ENCODE measurements at places on chromosomes 2 and 18.
A peak's percentile ranks its signal among the peaks of the same experiment; 100 is the strongest.

DNA sequence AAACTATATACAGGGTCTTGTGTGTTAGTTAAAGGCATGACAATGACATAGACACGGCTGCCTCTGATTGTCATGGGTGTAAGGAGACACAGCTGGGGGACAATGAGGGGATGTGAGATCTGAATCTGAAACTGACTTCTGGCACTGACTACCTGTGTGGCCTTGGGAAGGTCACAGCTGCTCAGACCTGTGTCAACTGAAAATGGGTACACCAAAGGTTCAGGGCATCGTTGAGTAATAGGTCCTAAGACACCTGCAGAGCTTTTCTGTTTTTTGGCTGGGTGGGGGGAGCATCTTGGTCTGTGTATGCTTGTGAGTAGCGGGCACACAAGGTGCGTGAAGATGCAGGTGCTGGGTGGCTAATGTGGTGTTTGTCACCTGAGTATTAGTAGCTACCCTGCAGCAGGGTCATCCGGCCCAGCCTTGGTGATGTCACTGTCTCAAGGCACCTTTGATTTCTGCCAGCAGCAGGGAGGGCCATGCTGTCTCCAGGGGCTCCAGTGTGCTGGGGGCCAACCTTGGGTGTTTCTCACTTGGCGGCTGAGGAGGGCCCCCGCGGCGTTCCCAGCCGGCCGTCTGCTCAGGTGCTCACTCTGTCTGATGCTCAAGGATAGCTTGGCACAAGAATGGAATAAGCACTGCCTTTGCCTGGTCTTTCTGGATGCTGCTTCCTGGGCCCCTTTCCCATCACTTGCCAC, 53.1 kb upstream of the HS6ST1 start:
- DNase-seq: no peak

DNA sequence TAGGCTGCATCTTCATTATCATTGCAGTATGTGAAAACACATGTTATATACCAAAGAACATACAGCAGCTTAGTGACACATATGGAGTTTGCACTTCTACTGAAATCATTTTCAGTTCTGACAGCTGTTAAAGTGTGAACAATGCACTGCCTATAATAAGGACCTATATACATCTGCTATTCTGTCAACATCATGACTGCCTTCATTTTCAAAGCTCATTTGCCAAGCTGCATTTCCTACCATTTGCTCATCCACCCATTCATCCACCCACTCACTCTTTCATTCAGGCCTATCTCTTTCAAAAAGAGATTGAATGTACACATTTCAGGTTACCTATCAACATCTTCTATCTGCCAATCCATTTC, 81.7 kb upstream of the STK17B start:
- no peak for DNase-seq

DNA sequence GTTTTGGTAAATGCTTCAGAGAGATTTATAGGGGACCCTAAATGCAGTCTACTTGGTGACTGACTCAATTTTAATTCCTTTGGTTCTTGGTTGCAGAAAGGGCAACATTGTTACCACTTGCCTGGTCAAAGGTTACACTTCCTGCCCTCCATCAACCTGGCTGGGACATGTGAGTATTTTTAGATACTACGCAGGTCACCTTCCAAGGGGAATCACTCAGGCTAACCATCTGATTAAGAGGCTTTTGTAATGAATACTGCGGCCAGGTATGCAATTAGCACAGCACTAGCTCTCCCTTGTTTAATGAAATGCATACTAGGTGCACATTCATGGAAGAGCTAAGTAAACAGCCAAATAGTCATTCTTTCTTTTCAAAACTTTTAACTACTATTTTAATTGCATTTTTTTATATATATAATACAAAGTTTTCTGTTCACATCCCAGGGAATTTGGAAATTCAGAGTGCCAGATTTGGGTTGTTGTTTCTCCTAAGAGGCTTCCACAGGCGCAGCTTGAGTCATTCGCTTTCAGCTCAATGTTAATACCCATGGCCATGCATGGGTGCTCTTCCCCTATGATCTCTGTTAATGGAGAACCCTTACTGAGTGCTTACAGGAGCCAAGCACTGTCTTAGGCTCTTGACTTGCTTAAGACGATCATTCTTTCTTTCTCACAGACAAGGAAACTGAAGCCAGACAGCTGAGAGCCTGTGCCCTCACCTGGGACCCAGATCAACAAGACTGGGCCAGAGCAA, 152.2 kb downstream of the MTX2 start:
- DNase-seq: no peak

DNA sequence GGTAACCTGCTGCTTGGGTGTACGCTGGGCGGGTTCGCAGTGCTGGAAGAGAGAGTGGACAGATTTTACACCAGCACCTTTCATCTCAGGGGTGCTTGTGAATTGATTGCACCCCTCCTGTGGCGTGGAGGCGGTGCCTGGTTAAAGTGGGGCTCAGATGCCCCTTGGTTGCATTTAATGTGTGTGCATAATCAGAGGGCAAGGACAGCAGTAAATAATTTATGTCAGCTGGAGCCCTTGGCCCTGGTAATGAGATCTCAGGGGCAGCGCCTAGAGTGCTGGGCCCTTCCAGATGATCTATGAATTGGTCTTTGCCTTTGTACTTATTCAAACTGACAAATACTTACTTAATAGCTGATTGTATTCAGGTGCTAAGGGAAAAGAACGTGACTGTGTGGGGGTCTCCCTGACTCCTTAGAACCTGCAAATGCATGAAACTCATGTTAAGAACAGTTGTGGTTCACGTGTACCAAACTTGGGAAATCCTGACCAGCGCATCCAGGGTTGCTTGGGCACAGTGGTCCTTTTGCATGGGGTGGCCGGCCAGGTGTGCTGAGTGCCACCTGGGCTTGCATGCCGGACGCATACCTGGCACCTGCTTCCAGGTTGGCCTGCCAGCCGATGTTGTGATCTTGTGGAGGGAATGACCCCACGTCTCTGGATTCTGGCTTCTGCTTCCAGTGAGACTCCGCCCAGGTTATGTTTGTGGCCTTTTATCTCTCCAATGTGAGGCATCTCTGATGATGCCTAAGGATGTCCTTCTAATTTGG, 118.5 kb downstream of the AGAP1 start:
- no peak for DNase-seq

- no peak for DNase-seq
These were observed 76.8 kb upstream of the EPC2 start for GRCh38 chr2:148567716-148568115.

- no peak for DNase-seq
These were observed 45.2 kb upstream of the SULT1C3 start for GRCh38 chr2:108194409-108195132.

DNA sequence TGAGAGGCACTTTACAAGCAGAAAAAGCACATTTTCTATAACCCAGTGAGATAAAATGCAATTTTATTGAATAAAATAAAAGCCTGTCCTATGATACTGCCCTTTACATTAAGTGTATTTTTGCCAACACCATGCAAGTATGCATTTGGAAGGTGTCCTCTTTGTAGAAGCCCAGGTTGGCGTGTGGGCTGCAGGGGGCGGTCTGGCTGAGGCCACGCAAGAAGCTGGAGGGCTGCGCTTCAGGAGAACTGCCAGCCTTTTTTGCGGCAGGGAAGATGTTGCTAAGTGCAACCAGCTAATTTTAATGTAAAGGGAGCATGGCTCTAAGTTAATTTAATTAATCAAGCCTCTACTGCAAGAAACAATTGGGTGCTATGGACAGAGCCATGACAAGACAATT, 562.8 kb upstream of the SALL3 start:
- DNase-seq: no peak

- no peak for DNase-seq
These were observed 500.7 kb downstream of the RIT2 start for GRCh38 chr18:42614619-42615293.

DNA sequence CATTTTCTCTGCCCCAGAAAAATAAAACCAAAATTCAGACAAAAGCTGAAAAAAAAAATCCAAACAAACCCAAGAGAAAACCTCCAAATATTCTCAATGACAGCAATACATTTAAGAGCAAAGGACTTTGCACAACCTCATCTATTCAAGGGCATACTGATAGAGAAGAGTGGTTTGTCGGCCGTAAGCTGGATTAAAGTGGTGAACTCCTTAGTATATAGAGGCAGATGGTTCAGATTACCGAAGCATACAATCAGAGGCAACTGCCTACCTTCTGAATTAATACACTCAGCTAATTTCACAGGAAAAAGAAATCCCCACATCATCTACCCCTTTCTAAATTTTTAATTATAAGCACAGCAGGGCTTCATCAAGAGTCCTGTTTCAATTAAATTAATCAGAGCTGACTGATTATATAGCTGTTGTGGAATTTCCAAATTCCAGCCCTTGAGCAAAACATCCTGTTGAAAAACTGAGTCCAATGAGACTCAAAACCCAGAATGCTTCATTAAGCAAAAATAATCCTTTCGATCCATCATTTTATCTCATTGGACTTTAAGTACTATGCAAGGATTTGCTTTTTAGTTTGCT, at the start of gene CPLX4:
CPLX4 (minus strand) TSS at position 190 of the 591 bp plus-strand sequence; CDS start at position 3, 187 bp downstream.
- no peak for DNase-seq

- DNase-seq: no peak
These were observed 259.9 kb upstream of the THSD7B start for GRCh38 chr2:136505462-136505861.

GRCh38 chr2:168758970-168759820, 43.2 kb upstream of the NOSTRIN start:
- DNase-seq: peak; percentile 7

GRCh38 chr2:241049739-241050623, 51.6 kb downstream of the SNED1 start:
- DNase-seq: peak; percentile 0

DNA sequence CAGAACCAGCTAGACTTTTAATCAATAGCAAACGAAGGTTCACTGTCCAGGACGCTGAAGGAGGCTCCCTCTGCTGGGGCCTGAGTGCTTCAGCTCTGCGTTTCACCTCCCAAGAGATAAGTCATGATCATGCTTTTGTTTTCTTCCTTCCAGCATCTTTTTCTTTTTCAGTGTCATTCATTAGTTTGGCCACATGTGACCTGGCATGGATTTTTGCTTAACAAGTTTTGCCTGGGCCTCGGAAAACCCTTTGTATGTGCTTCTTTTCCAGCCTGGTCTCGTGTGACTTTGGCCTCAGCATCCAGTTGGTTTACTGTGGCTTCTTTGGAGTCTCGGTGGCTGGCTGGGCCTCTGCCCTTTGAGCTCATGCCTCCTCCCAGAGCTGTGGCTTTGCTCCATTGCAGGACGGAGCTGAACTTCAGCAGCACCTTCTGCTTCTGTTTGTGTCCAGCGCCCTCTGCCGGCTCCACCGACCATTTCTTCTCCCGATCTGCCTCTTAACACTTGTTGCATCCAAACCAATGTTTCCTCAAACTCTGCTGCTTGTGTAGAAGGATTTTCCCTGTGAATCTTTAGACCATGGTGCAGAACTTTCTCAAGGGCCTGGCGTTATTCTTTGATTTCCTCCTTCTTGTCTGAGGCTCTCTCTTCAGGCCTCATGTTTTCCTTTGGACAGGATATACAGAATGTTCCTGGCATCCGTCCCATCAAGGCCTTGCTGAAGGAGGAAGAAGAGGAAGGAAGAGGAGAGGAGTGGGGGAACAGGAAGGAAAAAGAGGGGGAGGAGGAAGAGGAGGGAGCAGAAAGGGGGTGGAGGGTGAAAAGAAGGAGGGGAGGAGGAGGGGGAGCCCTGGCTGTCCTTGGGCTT, 23.6 kb upstream of the HES6 start:
- peak; percentile 65 for DNase-seq

- DNase-seq: no peak
These were observed 56.7 kb downstream of the NEMP2 start for GRCh38 chr2:190477661-190478454.

DNA sequence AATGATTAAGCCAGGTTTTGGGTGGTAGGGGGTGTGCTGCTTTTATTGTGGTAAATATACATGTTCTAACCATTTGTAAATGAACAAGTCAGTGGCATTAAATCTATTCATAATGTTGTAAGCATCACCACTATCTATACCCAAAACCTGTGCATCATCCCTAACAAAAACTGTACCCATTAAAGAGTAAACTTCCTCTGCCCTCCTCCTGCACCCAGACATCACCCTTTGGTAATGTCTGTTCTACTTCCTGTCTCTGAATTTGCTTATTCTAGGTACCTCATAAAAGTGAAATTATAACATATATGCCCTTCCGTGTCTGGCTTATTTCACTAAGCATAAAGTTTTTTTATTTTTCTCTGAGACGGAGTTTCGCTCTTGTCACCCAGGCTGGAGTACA, 14.1 kb downstream of the RIF1 start:
- no peak for DNase-seq

- DNase-seq: no peak
These were observed 197.5 kb upstream of the SKOR2 start for GRCh38 chr18:47448956-47449355.

DNA sequence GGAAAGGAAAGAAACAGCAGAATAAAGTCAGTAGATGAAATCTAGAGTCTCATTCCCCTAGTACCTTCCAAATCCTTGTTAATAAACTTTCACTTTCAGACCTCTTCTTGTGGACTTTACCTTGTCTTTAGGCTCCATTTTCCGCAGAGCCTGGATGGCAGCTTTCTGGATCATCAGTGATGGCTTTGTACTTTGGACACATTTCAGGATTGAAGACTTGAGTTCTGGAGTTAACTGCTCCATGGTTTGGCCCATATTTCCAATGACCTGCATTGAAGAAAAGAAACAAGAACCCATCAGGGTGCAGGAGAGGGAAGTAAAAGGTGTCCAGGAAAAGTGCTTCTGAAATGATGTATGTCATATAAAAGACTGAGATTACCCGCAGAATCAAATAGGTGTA, 14.4 kb downstream of the APOB start:
- no peak for DNase-seq
